Right ventricle myocardium superior (tissue), 1 donor: ENCODE measurements at places on chromosomes 6 and 20.

GRCh38 chr6:165055231-165055630 lies 254.2 kb downstream of the C6orf118 start:
- DNase-seq = no peak

- DNase-seq = no peak
Observed at GRCh38 chr6:225121-225721, 67.1 kb upstream of the DUSP22 start.

DNA sequence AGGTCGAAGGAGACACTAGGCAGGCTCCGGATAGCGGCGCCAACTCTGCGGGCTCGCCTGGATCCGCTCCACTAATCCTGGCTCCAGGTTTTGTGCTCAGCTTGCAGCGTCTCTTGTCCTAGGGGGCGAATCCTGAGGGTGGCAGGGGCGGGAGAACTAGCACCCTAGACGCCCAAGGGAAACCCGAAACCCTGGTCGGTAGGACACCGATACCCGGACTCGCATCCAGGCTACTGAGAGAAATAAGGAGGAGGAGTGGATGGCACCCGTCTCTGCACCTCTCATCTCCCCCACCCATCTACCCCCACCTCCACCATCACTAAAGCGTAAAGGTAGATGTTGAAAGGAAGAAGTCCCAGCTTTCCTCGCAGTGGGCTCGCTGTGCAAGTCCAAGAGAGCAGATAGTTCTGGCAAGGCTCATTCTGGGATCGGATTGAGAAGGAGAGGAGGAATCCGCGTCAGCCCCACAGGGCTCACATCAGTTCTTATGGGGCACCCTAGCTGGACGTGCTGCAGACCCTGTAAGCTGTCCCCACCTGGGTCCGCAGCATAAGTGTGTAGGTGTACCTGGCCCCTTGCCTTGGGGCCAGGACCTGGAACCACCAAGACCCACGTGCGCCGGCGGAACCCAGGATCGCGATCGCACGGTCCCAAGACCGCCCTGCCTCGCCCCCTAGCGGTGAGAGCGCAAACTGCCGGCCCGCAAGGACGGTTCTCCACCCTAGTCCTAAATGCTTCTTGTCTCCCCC lies 6.9 kb downstream of the SLC32A1 start:
- peak; percentile 80 for DNase-seq

DNA sequence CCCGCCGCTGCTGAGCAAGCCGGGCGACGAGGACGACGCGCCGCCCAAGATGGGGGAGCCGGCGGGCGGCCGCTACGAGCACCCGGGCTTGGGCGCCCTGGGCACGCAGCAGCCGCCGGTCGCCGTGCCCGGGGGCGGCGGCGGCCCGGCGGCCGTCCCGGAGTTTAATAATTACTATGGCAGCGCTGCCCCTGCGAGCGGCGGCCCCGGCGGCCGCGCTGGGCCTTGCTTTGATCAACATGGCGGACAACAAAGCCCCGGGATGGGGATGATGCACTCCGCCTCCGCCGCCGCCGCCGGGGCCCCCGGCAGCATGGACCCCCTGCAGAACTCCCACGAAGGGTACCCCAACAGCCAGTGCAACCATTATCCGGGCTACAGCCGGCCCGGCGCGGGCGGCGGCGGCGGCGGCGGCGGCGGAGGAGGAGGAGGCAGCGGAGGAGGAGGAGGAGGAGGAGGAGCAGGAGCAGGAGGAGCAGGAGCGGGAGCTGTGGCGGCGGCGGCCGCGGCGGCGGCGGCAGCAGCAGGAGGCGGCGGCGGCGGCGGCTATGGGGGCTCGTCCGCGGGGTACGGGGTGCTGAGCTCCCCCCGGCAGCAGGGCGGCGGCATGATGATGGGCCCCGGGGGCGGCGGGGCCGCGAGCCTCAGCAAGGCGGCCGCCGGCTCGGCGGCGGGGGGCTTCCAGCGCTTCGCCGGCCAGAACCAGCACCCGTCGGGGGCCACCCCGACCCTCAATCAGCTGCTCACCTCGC lies 1.5 kb downstream of the ARID1B start:
- peak; percentile 74 for DNase-seq

- no peak for DNase-seq
Observed at GRCh38 chr6:22906091-22906549, 336.8 kb downstream of the HDGFL1 start.

DNA sequence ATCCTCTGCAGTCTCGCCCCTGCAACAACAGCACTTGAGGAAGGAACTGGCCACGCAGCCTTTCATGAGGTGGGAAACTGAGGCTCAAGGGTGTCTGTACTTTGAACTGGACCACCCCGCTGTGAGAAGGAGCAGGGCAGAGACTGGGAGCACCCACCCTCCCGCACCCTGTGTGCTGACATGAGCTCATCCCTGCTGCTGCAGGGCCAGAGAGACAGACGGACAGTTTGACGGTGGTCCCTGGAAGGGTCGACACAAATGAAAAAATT lies 16.9 kb upstream of the MRGBP start:
- no peak for DNase-seq

- DNase-seq = no peak
Observed at GRCh38 chr20:417801-418342, 9.8 kb downstream of the RBCK1 start.

- no peak for DNase-seq
Observed at GRCh38 chr20:38885357-38885756, 40.9 kb upstream of the FAM83D start.

- DNase-seq = no peak
Observed at GRCh38 chr6:138600726-138601125, 101.4 kb upstream of the NHSL1 start.

GRCh38 chr6:124490122-124490521 lies 472.1 kb upstream of the RNF217 start:
- no peak for DNase-seq

DNA sequence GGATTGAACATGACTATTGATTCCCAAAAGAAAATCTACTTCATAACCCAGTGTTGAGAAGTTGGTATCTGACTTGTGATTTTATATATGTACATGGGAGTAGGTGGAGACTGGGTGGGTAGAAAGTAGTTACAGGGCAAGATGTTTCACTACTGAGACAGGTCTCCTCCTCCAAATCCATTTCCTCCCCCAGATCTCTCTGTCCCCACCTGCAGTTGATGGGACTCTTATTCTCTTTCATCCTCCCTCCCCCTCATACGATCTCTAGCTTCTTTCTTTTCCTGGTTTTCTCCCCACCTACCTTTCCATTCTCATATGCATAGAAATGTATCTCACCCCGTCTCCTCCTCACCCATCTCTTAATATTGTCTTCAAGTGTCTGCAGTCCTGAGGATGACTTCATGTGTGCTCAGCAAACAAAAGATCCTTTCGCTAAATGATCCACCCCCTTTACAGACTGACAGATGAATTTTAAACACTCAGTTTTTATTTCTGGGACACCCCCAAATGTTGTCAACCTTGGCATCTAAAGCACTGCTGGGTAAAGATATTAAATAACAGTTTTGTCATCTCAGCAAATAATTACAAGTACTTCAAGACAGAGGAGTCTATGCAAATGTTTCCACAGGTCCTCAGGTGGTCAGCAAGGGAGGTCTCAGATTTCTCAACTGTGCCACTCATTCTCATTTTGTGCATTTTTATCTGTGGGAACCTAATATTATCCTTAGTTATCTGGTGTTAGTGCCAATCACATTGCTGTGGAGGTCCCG lies 18.7 kb upstream of the HECA start:
- DNase-seq = no peak

DNA sequence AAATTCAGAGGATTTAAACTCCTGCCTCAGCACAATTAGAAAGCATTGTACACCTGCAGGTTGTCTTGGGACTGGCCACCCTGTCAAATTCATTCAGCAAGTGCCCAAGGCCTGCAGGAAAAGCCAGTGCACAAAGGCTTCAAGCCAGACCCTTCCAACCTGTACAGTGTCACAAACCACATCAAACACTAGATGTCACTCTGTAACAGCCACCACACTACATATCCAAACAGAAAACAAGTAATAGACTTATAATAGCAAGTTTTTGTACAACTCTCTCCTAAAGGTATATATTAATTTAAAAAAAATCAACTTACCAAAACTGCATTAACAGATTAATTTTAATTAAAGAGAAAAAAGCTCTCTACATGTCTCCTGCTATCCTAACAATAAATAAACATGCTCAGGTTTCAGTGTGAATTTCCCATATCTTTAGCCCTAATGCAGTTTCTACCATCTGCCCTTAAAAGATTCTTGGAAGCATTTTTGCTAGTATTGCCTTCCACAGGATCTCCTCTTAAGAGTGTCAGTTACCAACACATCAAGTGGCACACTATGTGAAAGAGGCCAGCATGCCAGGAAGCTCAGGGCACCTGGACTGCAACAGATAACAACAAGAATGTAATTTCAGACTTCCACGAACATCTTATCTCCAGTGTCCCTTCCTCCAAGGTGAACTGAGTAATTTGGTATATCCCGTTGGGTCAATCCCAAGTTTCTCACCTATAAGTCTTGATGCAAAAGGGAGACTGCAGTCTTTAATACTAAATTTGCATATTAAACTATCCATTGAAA lies 47.5 kb downstream of the RALGAPA2 start:
- DNase-seq = no peak

- DNase-seq = no peak
Observed at GRCh38 chr6:36725581-36725980, 28.0 kb downstream of the RAB44 start.

DNA sequence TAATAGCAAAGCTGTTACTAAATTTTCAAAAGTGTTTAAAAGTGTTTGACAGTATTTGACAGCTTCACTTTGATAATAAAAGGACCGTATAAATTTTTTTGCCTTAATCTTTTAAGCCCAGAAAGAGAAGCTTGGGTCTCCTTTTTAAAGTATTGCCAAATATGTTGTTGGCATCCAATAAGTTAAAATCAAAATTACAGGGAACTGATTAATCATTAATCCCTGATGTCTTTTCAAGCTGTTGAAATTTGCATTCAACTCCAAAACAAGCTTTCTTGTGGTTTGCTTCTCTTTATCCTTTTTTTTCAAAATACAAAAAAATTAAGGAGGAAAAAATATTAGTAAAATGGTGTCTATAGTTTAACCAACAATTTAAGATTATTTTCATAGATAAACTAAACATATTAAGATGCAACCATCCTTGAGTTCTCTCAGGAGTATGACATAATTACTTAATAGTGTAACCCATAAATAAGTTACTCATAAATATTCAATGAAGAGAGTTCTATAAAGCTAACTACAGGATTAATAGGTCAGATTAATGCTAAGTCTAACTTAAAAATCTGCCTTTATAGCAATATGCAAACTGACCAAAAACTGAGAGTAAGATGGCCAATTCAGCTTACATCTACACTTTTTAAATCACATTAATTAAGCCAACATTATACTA lies 27.0 kb upstream of the CALHM6 start:
- DNase-seq = no peak

- no peak for DNase-seq
Observed at GRCh38 chr6:139448051-139448649, 73.7 kb upstream of the CITED2 start.

GRCh38 chr6:41325446-41326066 lies 9.9 kb upstream of the NCR2 start:
- no peak for DNase-seq

DNA sequence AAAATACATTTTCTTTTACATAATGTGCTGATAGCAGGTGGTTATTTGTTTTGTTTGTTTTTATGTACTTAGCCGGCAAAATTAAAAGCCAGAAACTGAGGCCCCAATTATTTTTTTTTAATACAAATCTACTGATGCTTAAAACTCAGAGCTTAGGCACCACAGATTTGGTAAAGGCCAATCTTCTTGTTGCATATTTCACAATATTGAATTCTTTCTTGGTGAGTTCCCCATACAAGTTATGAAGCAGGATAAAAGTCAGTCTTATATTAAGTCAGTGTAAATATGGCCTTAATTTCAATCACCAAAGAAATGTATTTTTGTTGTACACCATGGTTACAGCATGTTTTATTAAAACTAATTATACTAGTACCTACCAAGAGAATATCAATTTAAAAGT lies 16.3 kb upstream of the ZDHHC14 start:
- no peak for DNase-seq

DNA sequence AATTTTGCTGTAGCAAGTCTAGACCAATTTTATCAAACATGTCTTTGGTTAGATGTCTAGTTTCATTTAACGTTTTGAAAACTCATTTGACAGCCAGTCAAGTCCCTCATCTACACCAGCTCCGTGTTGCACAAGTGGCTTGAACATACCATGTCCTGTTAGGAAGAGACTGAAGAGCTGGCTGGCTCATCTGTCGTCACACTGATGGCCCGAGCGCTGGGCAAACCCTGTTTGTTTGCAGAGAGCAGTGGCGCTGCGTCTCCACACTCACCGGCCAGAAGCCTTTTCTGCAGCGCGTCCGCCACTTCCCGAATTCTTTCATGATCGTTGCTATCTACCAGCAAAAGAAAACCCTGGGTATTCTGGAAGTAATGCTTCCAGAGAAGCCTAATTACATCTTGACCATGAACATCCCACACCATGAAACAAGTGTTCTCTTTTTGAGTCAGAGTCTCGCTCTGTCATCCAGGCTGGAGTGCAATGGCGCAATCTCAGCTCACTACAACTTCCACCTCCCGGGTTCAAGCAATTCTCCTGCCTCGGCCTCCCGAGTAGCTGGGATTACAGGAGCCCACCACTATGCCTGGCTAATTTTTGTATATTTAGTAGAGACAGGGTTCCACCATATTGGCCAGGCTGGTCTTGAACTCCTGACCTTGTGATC lies 10.7 kb upstream of the TCFL5 start:
- no peak for DNase-seq

- no peak for DNase-seq
Observed at GRCh38 chr6:165060720-165061119, 248.7 kb downstream of the C6orf118 start.

DNA sequence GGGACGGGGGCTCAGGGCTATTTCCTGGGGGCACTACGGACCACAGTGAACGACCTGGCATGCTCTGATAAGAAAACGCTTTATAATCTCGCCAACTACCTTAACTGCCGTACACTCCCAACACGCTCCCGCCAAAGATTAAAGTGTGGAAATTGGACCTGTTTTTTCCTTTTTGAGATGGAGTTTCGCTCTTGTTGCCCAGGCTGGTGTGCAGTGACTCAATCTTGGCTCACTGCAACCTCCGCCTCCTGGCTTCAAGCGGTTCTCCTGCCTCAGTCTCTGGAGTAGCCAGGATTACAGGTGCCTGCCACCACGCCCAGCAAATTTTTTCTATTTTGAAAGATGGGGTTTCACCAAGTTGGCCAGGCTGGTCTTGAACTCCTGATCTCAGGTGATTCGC lies 346 bp upstream of the SLC44A4 start:
- DNase-seq = no peak

GRCh38 chr6:47064274-47064673 lies 22.1 kb upstream of the ADGRF1 start:
- DNase-seq = no peak

- DNase-seq = no peak
Observed at GRCh38 chr6:146957181-146958093, 246.8 kb upstream of the STXBP5 start.
